ENCODE measurements at places on chromosomes 16 and 17. TPM values are rescaled to one million over a fixed set of nuclear protein-coding genes. Genes with fewer than 3 reads are reported as not detected.

DNA sequence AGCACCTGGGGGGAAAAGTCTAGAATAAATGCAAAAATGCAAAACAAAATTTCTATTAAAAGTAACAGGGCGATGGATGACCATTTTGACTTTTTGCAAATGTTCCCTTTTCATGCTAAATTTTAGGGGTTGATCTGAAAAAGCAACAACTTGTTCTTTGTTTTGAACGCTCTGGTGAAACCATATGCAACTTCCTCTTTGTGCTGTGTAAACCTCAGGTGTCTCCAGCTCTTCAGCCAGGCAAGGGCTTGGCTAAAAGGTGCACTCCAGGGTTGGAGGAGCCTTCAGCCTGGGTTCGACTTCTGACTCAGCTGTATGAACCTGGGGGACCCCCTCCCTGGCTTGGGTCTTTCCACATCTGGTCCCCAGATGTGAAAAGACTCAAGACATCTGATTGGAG is 9.5 kb downstream of the IRF8 start:
- no peak for DNase-seq

DNA sequence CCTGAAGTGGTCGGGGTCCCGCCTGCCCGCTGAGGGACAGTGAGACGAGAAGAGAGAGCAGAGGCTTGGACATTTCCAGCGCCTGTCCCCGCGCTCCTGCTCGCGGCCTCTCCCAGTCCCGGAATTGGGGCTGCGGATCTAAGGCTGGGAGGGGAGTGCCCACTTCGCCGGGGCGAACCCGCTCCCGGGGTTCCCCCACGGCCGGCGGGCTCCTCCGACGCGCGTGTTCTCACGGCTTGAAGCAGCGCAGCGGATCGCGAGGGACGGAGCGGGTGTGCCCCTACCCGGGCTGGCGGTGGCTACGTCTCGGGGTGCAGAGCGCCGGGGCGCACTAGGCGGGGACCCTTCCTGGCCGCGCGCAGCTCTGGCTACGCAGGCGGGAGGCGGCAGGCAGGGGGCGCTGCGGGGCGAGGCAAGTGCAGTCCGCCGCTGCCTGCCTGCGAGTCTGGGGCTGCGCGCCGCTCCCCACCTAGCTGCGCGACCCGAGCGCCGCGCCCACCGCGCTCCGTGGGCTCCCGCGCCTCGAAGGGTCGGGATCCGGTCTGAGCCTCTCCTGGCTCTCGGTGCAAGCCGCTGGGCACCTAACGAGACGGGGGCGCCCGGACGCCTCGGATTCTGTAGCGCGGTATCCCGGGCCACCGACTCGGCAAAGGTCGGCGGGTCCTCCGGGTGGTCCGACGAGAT is 1.2 kb downstream of the NGFR start:
- DNase-seq = peak; percentile 96

MED9 gene
- 20.5 TPM for total RNA-seq

GRCh38 chr17:47649972-47650524 is 329 bp downstream of the KPNB1 start:
- DNase-seq = no peak

DNA sequence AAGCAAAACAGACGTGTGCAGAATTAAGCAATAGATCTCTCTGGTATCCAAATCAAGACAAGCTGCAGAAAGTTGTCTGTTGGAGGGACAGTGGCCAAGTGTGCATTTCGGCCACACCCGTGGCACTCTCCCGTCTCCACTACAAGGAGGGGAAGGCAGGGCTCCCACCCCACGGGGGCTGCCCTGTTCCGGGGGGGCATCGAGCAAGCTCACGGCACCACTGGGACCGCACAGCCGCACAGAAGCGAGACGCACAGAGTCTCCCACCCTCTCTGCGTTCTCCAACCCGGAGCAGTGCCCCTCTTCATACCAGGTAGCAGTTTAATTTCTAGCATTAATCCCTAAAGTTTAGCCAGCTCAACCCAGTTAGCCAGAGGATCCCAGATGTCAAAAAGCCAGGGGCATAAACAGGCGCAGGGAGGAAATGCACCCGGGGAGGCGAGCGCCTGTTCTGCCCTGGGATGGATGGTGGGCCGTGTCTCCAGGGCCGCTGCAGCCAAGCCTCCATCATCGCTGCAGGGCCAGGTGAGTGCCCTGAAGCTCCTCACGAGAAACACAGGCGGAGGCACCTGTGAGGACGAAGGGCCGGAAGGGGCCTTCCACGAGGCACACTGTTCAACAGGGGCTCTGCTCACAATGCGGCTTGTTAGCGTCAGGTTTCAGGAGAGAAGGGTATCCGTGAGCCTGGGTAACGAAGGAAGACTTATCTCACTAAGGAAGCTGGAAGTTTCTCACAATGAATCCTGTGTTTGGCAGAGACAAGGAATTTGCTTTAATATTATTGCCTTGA is 42.1 kb upstream of the METRNL start:
- peak; percentile 34 for DNase-seq

TNS4 gene
- total RNA-seq = 0.89 TPM

TBC1D3C gene
- total RNA-seq = not detected

MYO15B gene
- total RNA-seq = 93.2 TPM

GINS3 gene
- 10.4 TPM for total RNA-seq

DNA sequence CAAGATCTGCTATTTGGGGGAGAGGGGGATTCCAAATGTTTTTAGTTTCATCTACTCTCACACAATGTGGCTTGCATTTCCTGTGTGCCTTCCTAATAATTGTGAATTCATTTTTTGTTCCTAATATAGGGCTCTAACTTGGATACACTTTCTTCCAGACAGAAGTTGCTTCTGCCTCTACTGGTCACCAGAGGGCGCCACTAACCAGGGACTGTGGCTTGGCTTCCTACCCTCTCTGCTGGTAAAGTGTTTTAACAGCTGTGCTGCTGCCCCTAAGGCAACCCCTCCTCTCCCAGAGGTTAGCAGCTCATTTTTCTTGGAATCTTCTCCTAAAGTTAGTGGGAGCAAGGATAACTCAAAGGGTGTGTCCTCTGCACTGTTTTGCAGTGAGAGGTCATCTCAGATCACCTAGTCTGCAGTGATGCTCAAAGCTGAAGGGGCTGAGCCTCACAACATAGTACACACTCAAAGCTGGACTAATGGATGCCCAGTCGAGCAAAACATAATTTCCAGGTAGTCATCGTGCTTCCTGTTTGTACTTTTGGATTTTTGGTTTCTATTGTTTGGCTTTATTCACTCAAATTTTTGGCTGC is 5.0 kb upstream of the PRSS54 start:
- DNase-seq = peak; percentile 83

GRCh38 chr17:7841915-7842379 is 7.9 kb downstream of the KDM6B start:
- DNase-seq = peak; percentile 99

SAP30BP gene
- total RNA-seq = 111 TPM

- DNase-seq = no peak
Observed at GRCh38 chr17:19975601-19976000, 2.0 kb downstream of the AKAP10 start.

DNA sequence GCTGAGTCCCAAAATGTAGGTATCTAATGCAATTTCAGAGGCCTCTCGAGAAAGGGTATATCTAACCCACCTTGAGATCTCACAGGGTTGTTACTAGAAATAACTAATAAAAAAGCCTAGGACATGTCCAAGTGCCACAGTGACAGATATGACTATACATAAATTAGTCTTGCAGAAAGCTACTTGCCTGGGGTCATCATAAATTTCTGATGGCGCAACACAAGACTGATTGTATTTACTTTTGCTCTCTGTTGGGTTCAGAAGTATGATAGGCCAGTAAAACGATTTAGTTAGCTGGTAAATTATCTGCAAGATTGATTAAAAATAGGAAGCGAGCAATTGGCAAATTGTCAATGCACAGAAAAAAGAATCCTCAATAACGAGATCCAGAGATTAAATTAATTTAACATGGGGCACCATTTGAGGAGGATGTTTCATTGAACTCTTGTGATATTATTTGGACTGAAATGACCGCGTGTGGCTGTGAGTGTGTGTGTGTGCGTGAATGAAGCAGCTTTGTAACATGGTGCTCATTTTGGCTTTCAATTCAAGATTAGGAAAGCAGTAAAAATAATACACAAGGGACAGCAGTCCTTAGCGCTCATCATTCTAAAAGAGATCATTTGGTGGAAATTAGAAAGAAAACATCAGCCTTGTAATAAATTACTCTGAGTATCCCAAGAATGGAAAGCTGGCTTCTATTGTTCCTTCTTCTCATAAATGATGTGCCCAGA is 157.4 kb upstream of the ZFHX3 start:
- no peak for DNase-seq

DPEP2NB gene
- not detected for total RNA-seq

DNA sequence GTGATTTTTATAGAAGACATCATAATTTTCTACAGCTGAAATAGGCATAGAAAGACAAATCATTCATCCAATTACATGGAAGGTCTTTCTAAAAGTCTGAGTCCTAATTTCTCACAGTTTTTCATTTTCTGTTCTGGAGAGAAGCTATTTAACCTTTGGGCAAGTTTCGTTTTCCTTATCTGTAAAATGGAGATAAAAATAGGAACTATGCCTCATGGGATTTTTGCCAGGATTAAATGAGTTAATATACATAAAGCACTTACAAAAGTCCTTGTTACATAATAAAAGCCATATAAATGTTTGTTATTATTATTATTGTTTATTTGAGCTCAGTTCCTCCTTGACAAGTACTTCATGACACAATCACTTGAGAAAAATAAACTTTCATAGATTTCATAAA is 121.4 kb downstream of the SKAP1 start:
- DNase-seq = no peak

ZG16B gene
- not detected for total RNA-seq

- no peak for DNase-seq
Observed at GRCh38 chr16:77172951-77173350, 18.0 kb upstream of the MON1B start.

DNA sequence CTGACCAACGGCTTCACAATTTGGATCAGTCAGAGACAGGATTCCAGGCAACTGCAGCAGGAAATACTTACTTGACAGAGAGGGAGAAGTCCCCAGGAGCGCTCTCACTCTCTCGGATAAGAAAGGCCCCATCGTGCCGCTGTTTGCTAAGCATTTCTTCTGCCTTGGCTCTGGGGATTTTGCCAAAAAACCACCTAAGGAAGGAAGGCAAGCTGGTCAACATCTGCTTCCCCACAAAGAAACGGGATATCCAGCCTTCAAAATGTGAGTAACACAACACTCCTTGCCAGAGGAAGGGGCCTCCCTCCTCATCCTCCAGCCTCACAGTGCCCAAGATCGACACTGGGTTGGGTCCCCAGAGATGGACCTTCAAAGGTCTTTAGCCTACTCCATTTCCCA is 36.6 kb upstream of the SLC25A19 start:
- DNase-seq = peak; percentile 66

DNA sequence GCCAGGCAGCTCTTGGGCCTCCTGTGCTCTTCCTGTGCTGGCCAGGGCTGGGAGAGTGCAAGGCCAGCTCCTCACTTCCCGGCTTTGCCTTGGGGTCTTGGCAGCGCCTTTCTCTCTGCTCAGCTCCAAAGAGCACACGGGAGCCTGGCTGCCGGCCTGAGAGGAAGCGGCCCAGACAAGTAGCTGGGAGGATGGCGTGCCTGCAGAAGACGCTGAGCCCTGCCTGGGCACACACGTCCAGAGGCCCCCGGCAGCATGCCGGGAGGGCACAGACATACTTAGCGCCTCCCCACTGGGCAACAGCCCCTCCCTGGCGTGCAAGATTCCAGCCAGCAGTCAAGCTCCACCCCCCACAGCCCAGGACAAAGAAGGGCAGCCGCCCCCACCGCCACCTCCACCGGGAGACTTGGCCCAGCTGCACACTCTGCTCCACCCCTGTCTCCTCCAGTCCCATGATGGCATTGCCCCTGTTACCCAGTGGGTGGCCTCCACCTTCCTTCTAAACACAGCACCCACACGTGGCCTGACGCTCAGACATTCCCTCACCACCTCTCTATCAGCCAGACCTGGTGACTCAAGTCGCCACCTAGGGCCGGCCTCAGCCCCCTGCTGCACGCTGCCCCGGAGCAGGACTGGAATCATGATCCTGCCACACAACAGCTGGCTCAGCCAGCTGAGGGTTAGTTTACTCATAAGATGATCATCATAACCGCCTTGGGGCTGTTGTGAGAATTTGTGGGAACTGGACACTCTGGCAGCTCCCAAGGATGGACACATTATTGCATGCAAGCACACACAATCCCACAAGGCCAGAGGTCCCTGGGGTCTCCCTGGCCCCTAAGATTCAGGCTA is 12.4 kb downstream of the SGCA start:
- peak; percentile 95 for DNase-seq

DNA sequence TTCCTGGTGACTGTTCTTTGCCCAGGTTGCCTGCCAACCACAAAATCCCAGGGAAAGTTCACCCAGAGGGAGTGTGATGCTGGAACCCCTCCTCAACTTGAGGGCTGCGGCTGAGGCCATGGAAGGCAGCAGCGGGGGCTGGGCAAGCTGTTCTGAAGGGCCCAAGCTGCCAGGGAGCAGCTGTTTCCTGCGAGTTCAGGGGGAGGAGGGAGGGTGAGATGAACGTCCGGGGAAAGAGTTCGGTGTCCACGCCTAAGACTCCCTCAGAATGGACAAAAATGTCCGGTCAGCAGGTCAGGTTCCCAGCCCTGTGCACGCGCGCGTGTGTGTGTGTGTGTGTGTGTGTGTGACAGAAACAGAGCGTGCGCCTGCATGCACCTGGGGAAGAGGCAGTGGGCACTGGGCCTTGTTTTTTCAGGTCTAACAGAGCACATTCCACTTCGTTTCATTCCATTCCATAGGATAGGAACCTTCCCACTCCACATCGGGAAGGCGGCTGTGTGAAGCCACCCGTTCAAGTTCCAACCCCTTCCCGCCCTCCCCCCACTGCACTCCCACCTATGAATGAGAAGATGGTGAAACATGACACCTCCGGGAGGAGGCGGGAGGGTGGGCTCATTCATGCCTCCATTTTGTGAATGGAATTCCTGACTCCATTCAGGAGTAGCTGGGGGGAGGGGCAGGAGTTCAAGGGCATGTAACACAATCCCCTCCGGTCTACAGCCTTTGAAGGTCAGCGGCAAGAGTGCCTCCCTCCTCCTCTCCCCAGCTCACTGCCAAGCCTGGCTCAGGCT is 15.7 kb downstream of the ETV4 start:
- peak; percentile 100 for DNase-seq

DNA sequence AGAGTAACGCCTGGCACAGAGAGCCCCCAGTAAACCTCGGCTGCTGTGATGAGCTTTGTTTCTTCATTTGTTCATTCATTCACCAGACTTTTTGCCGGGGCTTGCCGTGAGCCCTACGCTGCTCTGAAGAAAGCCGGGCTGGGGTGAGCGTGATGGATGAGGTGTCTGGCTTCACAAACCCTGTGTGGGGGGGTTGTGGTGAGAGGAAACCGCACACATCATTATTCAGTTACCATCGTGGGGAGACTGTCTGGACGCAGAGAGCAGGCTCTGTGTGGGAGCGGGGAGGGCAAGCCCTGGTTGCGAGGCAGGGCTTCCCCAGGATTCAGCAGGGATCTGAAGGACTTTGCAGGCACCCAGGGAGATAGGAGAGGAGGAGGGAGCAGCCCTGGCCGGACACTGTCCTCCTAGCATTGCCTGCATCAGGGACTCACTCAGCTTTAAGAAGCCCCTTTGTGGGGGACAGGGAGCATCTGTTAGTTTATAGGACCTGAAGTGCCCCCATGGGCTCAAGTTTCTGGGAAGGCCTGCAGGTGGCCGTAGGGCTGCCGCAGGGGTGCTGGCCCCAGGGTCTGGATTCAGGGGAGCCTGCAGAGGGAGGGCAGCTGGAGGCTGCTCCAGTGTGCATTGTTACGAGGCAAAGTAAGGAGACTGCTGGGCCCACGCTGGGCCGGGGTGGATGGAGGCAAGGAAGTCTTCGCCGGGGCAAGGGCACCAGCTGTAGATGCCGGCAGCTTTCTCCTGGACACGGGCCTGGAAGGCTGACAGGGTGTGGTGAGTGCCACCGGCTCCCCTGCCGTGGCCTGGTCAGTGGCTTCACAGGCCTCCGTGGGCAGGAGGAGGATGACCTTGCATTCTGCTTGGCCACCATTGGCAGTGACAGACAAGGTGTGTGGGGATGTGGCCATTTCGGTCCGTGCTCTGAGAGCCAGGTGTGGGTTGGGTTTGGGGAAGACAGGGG is 334.5 kb downstream of the SEC14L1 start:
- DNase-seq = no peak

Data from endodermal cell (in vitro differentiated cells).